ENCODE measurements at places on chromosomes 2 and 18.

DNA sequence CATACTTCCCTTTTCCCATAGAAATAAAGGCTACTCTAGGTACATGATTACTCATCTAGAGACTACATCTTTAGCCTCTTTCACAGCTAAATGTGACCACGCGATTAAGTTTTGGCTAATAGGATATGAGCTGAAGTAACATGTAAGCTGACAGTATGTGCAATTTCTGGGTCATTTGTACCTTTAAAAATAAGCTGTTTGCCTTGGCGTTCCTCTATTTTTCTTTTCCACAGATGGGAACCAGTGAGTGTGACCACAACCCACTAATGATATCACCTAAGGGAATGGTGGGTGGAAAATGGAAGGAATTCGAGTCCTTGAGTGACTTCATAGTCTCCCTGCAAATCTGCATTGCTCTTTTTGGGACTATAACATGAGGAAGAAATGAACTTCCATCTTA, 11.7 kb upstream of the NABP1 start:
- DNase-seq: no peak

DNA sequence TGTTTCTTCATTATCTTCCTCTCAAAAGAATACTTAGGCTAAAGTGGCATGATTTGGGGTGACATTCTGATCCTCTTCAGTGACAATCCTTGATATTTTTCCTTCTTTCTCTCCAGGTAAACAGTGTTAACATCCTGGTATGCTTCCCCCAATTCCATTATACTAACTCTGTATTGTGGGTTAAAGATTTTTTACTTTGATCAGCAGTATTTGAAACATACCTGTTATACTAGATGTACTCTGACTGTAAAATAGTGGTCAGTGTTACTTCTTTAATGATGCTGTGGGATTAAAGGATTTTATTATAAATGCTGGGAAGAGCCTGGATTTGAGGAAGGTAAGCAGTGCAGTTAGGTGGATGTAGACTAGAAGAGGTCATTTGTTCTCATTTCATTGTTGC, 48.8 kb downstream of the MSH2 start:
- DNase-seq: no peak

DNA sequence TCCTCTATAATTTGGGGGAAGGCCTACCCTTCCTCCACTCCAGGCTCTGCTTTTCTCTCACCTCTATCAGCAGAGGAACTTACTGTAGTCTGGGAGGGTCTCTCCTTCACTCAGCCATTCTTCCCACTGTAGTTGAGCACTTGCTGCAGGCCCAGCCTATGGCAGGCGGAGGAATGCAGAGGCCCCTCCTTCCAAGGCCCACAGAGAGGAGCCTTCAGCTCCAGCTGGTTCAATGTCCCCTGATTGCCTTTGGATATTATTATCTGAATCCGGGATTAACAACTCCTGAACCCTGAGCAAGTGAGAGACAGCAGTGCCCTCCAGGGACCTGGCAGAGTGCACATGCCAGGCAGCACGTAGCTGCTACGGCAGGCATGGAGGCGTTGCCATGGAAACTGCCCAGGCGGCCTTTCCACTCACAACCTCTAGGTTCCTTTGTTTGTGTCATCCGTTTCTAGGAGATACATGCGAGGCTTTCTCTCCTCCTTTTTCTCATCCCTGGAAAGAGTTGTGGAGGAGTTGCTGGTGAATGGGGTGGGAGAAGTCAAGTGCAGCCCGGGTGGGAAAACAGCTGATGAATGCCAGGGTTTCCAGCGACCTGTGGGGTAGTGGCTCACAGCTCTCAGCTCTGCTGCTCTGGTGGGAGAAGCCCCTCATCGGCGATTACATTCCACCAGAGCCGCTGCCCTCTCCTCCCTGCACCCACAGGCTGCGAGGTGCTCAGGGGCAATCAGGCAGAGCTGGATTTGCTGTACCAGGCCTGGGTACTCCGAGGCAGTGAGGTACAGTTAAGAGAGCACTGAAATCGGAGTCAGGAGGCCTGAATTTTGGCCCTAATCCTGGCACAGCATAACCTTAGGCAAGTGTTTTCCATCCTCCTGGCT, 55.3 kb upstream of the HK2 start:
- no peak for DNase-seq

DNA sequence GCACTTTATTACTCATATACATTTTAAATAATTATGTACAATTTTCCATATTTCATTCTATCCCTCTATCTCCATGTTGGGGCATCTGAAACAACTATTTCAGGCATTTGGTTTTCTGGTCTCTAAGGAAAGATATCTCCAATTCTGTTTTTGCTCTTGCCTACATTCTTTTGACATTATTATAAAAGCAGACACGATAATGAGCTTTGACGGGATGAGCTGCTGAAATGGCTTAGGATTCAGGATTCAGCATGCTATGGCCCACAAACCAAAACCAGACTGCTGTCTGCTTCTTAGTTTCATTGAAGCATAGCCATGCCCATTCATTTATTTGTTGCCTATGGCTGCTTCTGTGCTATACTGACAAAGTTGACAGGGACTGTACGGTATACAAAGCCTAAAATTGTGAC, 42.7 kb upstream of the GLS start:
- DNase-seq: no peak

GRCh38 chr2:237686659-237687136, 59.3 kb downstream of the LRRFIP1 start:
- no peak for DNase-seq

- DNase-seq: no peak
Measured at GRCh38 chr2:10658041-10658913, 31.5 kb downstream of the NOL10 start.

DNA sequence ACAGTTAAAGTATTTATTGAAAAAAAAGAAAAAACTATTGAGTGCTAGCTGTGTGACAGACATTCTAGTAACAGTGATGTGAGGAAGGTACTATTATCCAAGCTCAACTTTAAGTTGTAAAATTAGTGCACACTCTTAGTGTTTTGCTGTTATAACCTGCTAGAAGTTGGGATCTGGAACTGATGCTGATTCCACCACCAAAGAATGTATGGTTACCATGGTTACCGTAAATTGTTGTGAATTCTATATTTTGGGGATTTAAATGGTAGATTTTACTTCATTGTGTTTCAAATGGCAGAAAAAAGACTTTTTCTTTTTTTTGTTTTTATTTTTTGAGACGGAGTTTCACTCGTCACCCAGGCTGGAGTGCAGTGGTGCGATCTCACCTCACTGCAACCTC, 5.3 kb downstream of the AGFG1 start:
- DNase-seq: no peak

DNA sequence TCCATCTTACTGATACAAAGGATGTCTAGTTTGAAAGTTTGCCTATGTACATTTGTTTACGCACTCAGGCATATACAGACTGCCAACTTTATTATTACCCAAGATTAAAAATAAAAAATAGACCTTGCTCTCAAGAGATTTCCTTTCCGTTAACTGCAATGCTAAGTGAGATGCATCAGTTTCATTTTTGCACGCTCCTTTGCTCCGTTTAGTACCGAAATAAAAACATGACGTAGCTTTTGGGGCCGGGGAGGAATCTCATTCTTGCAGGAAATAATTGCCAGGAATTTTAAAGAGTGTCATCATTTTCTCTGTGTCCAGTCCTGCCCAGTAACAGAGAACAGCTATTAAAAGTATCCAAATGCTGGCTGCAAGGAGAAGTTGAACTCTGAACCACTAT, 169.5 kb downstream of the SLC8A1 start:
- no peak for DNase-seq
